Activated effector memory CD4-positive, alpha-beta T cell treated with Interleukin-2 at 50 U/mL for 16 hours (primary cell): ENCODE measurements at places on chromosomes 7 and 10.

DNA sequence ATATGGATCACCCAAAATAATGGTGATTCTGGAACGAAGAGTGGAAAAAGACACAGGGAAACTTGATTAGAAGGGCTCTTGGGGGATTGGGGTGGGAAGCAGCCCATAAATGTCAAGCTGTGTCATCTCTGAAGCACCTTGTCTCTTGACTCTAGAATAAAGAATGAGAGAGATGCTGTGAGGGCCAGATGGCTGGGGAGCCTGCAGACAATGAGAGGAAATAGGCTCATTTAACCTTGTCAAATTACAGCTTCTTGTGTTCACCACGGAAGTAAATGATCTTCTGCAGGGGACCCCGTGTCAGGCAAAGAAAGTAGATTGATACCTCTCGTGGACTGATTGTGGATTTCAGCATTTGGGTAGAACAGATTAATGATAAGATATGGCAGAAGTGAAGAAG is 159.3 kb downstream of the ST7 start:
- DNase-seq = no peak

DNA sequence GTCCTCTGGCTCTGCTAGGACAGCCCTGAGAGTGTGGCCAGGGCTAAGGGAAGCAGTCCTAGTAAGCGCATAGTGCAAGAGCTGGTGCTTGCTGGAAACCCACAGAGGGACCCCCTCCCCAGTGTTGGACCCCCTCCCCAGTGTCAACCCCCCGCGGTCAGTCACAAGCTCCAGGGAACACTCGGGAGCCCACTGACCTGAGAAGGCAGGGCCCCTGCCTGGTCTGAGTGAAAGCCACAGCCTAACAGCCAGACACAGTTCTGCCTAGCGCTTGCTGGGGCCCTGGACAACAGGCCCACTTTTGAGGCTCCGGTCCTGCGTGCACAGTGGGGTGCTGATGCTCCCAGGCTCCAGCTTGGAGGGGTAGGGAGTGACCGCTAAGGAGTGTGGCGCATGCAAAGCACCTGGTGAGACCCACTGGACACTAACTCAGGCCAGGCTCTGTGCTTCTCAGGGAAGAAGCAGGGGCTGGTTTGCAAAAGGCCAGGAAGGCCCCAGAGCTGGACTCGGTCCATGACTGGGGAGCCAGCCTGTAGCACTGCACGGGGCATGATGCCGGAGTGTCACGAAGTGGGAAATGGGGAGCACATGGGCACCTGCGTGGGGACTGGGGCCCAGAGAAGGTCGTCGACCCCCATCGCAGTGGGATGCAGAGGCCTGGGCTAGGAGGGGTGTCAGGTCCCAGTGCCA is 175.8 kb upstream of the PPP2R2D start:
- DNase-seq = no peak

- no peak for DNase-seq
Measured at GRCh38 chr10:44962870-44963738, 3.5 kb downstream of the RASSF4 start.

DNA sequence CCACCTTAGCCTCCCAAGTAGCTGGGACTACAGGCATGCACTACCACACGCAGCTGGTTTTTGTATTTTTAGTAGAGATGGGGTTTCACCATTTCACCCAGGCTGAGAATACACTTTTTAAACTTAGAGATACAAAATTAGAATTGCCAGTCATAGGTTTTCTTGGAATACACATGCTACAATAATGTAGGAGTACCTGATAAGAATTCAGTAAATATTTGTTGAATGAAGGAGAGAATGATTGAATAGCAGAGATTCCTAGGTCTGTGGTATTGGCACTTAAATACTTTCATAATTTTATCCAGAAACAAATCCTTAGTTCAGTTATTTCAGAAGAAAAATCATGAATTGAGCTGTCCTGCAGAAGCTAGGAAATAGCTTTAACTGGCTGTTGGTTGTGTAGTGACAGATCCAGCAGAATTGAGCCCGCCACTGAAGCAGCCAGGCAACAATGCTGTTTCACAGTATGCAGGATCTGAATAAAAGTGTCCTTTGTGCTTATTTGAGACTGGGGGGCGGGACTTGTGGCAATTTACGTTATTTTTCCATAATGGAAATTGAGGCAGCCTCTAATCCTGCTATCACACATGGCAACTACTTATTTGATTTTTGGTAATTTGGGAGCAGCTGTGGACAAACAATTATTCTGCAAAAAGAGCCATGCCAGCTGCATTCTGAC is 31.5 kb downstream of the NRF1 start:
- no peak for DNase-seq

DNA sequence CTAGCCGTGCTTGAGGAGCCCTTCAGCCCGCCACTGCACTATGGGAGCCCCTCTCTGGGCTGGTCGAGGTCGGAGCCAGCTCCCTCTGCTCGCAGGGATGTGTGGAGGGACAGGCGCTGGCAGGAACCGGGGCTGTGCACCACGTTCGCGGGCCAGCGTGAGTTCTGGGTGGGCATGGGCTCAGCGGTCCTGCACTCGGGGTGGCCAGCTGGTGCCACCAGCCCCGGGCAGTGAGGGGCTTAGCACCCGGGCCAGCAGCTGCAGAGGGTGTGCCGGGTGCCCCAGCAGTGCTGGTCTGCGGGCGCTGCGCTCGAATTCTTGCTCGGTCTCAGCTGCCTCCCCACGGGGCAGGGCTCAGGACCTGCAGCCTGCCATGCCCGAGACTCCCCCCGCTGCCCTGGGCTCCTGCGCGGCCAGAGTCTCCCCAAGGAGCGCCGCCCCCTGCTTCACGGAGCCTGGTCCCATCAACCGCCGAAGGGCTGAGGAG is 90.8 kb upstream of the NRG3 start:
- no peak for DNase-seq

GRCh38 chr10:110153396-110153795 is 54.0 kb upstream of the MXI1 start:
- no peak for DNase-seq

GRCh38 chr10:16689227-16689626 is 128.0 kb downstream of the RSU1 start:
- no peak for DNase-seq

DNA sequence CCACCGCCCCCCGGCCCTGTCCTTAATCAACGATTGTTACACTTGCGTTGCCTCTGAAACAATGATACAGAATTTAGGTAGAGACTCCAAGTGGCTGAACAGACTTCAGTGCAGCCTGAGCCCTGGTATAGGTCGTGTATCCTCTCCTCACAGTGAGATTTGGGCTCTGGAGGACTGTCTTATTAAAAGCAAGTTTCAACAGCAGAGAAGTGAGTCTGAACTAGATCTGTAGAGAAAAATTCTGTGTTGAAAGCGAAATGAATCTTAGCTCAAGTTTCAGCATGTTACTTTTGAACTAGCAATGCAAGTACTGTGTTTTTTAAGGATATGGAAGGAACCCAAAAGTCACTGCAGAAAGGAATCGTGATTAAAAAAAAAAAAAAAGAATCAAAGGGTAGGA is 103.1 kb downstream of the HOXA1 start:
- DNase-seq = no peak
